ENCODE measurements at places on chromosomes 1 and 21.
A peak's percentile ranks its signal among the peaks of the same experiment; 100 is the strongest.

- DNase-seq, result no peak
Measured at GRCh38 chr1:32464191-32464715, 619 bp upstream of the ZBTB8B start.

DNA sequence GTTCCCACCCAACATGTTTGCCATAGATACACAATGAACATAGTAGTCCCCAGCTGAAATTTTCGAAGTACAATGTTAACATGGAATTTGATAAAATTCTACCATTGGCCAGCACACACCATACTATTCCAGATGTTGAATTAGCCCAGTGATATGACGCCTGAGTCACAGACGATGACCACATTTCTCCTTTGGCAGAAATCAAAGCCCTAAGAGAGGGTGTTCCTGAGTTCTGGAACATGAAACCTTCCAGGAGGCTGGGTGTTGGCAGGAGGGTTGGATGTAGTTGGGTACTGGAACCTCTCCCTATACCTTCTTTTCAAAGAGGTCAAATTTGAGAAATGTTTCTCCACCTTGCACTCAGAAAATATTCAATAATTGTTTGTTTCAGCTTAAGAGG is 37.8 kb downstream of the LPAR3 start:
- DNase-seq, result no peak

GRCh38 chr1:84370266-84370665 is 28.0 kb upstream of the DNASE2B start:
- no peak for DNase-seq

DNA sequence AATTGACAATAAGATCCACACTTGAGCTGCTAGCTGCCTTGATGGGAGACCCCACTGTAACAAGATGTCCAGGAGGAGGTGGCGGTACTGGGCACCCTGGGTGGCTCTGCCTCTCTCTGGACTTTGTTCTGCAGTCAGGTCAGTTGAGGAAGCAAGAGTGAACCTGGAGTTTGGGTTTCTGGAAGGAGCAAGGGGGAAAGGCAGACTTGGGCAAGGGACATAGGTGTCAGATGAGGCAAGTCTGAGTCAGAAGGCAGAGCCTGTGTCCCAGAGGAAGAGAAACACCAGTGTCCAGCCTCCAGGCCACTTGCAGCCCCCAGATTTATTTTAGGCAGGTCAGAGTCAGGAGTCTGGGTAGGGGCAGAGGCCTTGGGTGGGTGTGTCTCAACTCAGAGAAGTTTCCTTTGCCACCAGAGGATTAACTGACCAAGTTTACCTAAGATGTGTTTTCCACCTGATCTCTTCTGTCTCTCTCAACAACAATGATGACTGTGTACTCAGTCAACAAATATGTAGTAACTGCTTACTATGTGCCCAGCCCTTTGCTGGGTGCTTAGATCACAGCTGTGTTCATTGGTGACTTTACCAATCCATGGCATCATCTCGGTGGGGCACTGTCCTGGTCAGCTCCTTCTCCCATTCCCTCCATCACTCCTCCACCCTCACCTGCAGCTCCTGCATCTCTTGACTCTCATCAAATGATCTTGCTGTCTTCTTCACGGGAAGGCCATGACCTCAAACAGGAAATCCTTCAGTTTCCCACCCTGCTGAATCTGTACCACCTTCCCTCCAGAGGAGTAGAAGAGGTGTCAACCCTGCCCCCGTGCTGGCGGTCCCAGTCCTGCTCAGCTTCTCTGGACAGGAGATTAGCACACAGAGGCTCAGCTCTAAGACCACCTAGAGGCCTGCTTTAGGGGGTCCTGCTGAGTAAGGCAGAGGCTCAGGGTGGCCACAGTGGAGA is 36.6 kb downstream of the ELF3 start:
- DNase-seq, result no peak

DNA sequence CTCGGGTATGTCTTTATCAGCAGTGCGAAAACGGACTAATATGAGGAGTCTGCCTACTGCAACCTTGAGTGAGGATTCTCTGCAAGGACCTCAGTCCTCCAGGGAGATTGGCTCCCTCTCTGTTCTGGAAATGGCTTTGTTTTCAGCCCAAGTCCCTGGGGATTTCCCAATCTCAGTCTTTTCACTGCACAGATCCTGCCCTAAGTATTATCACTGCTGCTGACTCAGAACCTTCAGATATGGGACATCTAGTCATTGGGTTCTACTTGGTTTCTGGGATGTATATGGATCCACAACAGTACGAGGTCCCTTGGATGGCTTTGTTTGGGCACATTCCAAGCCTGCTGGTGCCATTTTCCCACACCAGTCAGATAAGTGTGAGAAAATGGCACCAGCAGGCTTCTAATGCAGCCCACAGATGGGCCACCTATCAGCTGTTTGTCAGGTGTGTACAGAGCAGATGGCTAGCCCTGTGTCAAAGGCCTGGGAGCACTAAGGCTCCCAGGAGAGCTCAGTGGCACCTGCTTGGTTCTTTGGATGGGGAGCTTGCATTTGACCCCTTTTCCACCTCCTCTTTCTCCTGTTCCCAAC is 27.4 kb downstream of the ELF3 start:
- no peak for DNase-seq

- DNase-seq, result no peak
Measured at GRCh38 chr1:111927652-111928051, 61.8 kb downstream of the KCND3 start.

DNA sequence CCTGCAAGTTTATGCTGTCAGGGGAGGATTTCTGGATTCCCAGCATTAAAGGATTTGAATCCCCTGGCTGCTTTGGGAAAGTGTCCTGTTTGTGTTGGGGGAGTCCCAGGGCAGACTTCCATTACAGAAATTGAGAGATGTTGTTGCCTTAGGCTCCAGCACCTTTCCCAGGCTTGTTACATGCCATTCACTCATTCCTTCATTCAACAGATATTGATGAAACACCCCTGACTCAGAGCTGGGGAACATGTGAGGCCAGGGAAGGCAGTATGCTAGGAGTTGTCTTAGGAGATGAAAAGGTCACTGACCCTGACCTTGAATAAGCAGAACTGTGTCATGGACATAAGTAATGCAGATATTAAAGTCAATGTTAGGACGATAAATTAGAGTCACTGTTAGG is 161.7 kb downstream of the NTMT2 start:
- no peak for DNase-seq

DNA sequence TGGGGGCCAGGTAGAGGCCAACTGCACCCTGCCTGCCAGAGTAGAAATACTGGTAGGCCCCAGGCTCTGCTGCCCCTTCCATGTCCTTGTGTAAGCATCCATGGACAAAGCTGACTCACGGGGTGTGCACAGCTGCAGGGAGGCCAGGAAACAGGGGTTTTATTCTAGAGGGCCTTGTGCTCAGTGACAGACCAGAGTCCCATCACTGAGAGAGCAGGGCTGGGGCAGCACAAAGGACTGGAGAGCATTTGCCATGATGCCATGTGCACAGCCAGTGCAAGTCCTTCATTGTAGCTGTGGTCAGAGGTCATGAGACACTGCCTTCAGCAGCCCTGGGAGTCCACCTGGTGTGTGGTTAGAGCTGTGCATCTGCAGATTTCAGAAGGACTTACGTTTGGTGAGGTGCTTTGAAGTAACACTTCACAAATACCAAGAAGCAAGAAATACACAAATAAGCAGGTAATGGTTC is 8.1 kb downstream of the ARF1 start:
- DNase-seq, result no peak

DNA sequence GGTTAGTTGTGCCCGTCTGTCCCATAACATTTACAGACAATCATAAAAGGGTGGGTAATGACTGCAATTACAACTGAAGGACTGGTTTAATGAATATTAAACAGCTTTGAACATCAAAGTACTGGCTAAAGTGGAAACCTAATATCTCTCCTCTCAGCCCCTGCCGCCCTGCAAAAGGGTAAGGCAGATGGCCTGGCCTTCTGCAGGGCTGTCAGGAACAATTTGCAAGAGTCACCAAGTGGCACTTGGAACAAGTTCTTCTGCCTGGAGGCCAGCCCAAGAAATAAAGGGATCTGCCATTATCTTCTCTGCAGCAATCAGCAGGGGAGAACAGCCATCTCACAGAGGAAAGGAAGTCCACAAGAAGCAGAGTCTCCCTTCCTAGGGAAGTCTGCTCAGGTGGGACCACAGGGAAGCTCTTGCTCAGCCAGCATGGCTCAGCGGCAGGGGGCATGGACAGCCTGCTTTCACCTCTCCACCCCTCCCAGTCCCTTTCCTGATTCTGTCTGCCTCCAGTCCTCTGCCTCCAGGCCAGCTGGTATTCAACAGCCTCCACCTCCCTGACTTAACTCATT is 96.1 kb downstream of the TRABD2B start:
- DNase-seq, result no peak

DNA sequence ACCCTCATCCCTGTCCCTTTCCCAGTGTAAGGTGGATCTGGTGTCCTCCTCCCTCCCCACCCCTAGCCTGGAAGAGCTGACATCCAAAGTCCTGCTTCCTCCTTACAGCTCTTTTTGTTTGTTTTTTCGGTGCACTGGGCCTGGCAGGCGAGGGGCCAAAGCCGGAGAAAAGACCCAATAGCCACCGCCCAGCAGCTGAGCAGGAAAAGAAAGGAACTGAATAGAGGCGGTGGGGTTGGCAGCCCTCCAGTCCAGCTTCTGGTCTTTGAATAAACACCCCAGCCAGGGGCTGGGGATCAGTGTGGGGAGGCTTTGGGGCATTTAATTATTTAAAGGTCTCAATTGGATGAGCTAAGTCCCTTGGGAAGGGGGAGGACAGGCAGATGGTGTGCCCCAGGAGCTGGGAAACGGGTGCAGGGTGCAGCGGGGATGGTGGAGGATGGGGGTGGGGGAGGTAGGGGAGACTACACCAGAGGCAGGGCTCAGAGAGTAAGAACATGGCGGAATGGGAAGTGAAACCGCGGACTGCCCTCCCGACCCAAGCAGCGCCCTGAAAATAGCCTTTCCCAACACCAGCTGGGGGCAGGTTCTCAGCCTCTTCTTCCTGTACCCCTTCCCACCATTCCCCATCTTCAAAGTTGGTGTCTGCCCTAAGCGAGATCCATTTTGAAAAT is 20.2 kb downstream of the BTG2 start:
- DNase-seq, result no peak

DNA sequence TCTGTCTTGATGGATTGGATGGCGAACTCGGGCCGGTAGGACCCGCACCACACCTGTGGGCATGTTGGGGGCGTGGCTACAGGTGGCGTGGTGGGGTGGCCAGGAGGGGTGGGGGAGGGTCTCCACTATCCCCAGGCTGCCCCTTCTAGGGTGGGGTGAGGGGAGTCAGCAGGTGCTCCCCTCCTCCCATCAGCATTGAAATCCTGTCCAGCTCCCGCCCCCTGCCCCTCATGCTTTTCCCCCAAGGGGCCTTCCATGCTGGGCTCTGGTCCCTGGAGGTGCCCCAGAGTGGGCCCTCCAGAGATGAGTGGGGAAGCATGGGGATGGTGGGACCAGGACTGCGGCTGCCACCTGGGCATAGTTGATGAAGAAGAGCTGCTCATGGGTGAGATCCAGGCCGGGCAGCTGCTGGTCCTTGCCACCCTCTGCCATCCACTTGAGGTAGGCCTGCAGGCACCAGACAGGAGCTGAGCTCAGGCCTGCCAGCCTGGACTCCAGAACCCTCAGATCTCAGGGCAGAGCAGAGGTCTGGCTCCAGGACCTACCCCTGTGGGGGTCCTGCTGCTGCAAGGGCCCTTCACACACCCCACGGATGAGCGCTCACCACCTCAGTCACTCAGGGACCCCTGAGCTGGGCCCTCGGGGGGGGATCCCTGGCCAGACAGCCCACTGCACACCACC is 5.1 kb downstream of the PRXL2B start:
- no peak for DNase-seq

GRCh38 chr1:219566951-219567947 is 45.7 kb downstream of the ZC3H11B start:
- no peak for DNase-seq

GRCh38 chr1:5915587-5916571 is 76.3 kb downstream of the NPHP4 start:
- DNase-seq, result peak; percentile 26

DNA sequence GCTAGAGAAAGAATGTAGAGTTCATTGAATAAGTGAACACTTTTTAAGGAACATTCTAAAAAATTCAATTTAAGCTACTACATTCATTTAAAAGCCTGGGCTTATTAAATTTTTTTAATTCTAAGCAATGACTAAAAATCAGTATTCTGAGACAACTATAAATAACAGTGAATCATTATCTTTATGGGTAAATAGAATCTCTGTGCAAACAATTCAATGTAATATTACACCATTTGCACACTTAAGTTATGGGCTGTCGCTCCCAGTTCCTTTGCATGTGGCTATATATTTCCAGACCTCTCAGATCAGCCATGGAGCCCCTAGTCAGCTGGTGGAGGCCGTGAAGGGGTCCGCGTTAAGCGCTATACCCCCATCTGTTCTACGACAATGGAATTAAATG is 65.1 kb downstream of the KCNK1 start:
- DNase-seq, result no peak

DNA sequence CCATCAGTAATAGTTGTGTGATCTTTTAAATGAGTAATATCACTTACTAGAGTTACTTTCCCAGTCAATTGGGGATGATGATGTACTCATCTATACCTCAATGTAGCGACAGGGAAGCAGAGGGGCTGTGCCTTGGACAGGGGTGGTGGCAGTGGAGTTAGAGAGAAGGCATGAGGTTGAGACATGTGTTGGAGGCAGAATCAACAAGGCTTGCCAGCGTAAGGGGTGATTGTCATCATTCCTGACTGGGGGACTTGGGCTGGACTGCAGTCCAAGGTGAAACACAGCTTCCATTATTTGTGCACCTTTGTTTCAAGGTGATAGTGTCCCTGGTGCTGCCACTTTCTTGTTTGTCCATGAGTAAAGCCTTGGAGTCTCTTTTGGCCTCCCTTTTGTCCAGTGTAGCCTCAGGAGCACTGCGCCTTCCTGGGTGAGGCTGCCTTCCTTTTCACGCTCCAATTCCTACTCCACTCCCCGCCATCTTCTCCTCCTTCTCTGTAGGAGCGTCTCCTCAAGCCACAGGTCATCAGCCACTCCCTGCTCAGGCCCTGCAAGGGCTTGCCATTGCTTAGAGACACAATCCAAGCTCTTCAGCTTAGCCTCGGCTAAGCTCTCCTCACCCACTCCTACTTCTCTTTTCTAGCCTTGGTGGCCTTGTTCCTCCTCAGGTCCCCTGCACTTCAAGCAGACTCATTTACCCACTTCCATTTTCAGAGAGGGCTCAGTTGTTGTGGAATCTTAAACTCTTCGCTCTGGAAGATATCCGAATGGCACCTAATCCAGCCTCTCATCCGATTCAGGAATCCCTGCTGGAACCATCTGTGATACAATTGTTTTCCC is 77.6 kb upstream of the CD34 start:
- no peak for DNase-seq

- DNase-seq, result no peak
Measured at GRCh38 chr1:92953491-92953890, 7.8 kb downstream of the DIPK1A start.

DNA sequence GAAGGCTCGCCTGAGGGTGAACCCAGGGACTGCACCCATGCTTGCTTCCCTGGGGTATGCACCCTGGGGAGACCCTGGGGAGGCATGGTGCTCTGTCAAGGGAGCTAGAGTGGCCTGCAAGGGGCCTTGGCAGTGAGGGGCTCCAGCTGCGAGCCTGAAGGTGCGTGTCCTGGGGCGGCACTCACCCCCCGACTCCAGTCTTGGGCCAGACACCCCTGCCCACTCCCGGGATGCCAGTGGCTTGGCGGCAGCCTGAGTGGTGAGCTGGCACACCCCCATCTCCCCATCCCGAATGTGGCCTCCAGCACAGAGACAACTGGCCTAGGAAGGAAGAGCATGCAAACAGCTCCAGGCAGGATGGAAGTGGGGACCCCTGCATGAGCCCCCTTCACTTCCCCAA is 2.6 kb downstream of the SUMO3 start:
- no peak for DNase-seq
